NCI-H1092 treated with DMSO at 0.1 percent for 48 hours (cell line): ENCODE measurements at places on chromosomes 1 and 21.
A peak's percentile ranks its signal among the peaks of the same experiment; 100 is the strongest.

DNA sequence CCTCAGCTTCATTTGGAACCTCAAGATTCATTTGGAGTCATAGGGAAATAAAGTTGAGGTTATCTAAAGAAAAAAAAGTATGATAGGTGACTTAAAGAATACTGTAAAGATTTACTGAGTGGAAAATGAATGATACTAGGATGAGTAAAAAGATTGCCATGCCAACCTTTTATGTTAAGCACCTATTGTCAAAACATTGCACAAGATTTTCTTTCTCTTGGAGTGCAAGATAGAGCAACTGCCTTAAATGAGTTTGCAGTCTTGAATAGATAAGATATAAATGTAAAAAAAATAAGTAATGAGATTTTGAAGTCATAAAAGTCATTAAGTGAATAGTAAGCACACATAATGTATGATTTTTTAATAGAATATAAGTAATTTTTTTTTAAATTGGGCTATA is 5.1 kb upstream of the ANGPTL1 start:
- no peak for DNase-seq

- no peak for DNase-seq
Observed at GRCh38 chr1:209855006-209855405, 27.2 kb downstream of the UTP25 start.

- no peak for DNase-seq
Observed at GRCh38 chr1:85544689-85545215, 35.8 kb upstream of the CCN1 start.

DNA sequence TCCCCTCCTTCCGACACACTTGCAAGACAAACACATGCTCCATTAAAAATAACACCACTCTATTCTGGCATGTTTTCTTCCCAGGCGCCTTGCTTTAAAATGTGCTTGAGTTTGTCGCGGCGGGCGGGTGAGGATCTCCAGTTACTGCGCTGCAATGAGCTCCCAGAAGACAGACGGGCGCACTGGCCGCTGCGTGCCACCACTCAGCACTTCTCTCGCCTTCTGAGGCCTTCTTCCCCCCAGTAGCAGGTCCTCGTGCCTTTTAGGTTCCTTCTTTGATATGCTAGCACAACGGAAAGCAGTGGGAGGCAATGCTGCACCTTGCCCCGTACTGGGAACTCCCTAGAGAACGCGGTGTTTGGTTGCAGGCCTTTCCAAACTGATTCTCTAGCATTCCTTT is 279.5 kb upstream of the NR5A2 start:
- no peak for DNase-seq

- DNase-seq, result peak; percentile 37
Observed at GRCh38 chr1:167455786-167456446, 62.4 kb downstream of the CD247 start.

DNA sequence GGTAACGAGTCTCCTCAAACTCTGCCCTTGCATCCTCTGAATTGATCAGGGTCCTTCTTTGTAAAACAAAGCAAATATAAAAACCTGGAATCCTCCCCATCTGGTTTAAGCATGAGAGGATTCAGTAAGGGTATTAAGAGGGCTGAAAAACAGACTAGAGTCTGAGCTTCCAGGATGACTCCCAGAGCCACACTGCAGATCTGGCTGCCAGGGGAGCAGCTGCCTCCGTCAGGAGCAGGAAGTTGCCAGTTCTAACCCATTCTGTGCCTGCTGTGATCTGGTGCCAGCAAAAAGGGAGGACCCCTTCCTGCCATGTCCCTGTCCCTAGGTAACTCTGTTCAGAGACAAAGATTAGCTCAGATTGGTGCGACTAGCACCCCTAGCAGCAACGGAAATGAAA is 27.5 kb downstream of the SERTAD4 start:
- peak; percentile 14 for DNase-seq

DNA sequence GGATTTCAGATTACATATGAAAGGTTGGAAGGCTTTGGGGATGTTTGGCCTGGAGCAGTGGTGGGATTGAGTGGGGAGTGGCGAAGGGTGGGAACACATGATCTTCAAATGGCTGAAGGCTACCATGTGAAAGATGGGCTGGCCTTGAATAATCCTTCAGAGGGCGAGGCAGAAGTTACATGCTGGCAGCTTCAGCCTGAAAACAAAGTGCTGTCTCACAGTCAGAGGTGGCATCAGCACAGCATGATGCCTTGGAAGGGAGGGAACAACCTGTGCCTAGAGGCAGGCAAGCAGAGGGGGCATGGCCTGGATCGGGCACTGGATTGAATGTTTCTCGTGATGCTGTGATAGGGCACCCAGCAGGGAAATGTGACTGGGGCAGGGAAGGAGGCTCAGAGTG is 130.8 kb downstream of the BEND5 start:
- no peak for DNase-seq
